ENCODE measurements at places on chromosomes 5 and 9.

DNA sequence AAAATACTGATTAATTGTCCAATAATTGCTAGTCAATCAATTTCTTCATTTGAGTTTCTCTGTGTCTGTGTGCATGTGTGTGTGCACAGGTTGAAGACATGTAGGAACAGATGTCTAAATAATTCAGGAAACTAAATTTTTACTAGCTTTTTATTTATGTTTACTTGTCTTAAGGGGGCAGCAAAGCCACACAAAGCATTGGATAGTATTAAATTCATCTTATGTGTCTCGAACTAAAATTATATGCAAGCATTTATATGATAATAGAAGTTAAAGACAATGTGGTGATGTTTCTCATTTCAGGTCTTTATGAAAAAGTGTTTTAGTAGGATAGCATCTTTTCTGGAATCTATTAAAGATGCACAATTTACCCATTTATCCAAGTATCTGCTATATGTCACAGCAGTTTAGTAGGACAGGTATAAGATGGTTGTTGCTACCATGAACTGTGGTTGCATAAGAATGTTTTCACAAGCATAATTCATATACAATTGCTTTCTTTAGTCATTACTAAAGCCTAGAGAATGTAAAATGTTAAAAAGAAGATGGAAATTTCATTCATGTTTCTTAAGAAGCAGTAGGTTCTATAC, 784.6 kb upstream of the NUDT12 start:
- no peak for DNase-seq

DNA sequence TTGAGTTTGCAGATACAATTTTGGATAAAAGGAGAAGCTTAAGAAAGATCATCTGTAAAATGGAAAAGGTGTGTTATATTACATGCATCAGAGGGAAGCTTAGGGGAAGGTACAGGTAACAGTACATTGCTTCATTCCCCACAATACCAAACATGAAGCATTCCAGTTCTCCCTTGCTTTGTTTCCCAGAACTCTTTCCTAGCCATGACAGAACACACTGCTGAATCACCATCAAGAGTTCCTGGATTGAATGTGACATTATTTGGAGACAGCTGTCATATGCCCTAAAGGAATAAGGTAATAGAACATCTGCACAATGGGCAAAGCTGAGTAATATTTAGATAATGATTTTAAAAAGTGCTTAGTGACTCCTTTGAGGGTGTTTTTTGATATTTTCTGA, 303.5 kb upstream of the ST8SIA4 start:
- no peak for DNase-seq

DNA sequence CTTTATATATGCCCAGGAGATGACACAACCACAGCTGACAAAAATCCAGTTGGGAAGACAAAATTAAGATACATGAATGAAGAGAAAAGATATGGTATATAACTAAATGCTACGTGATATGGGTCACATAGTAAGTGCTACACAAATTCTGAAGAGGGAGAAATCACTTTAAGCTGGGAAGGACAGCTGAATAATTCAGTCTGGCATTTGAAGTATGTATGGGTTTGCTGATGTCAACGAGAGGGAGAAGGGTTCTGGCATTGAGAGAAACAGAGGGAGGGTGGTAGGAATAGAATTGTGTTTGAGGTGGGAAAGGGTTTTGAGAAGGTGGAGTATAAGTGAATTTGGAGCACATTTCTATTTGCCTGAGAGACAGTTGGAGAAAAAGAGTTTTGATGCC, 6.7 kb upstream of the SLIT3 start:
- DNase-seq = no peak

DNA sequence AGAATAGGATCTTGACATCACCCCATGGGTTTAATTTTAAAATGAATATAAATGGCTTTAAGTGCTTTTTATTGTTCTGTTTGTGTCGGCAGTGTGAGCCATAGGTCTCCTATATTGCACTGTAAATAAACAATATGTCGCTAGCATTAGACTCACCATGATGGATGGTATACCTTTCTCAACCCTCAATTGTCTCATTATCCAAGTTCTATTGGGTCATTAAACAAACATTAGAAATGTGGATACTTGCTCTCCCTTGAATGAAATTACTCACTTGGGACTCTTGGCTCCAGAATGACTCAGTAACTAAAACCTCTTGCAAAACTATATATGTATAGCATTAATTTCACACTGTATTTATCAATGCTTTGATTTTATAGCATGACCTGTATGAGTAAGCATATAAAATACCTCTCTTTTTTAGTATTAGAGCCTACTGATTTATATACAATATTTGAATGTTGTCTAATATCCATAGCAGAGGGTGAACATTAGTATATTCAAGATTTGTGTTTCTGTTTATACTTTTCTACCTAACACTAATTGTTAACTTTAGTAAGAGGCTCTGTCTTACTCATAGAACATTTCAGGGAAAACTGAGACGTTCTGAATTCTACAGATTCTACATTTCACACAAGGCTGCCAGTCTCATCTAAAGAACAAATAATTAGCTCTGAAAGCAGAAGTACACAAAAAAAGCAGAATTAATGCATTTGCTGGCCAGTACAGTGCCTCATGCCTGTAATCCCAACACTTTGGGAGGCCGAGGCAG, 303.8 kb upstream of the PRR16 start:
- DNase-seq = no peak

DNA sequence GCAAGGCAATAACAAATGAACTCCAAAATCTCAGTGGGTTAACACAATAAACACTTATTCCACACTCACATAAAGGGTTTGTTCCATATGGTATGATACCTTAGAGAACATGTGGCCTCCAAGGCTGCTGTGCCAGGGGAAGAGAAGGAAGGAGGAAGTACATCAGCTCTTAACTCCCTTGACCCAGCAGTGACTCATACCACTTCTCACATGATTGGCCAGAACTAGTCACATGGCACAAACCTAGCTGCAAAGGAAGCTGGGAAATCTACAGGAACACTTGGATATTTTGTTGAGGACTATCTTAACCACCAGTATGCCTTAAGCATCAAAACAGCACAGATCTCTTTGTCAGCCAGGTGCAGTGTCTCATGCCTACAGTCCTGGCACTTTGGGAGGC, 99.3 kb downstream of the SLIT3 start:
- no peak for DNase-seq

GRCh38 chr5:146682899-146683532, 167.0 kb upstream of the GPR151 start:
- DNase-seq = no peak

- DNase-seq = no peak
Measured at GRCh38 chr5:150407096-150407720, 5.5 kb downstream of the CD74 start.

DNA sequence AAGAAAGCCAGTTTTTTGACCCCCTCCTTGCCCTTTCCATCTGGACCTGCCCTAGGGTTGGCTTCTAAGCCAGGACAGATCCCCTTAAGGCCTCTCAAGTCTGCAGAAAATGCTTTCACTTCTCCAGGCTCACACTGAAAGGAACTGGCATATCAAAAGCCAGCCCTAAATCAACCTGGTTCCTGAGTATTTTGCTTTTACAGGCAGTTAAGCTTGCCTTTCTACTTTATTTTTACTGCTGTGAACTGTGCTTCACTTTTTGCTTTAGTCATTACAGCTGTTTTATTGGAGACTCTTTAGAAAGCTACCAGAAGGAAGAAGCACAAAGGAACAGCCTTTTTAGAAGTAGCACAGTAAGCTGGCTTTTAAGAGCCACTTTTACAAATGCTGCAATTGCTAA, 5.0 kb downstream of the TARS1 start:
- DNase-seq = no peak

- DNase-seq = no peak
Measured at GRCh38 chr9:82903503-82903902, 159.4 kb downstream of the RASEF start.

DNA sequence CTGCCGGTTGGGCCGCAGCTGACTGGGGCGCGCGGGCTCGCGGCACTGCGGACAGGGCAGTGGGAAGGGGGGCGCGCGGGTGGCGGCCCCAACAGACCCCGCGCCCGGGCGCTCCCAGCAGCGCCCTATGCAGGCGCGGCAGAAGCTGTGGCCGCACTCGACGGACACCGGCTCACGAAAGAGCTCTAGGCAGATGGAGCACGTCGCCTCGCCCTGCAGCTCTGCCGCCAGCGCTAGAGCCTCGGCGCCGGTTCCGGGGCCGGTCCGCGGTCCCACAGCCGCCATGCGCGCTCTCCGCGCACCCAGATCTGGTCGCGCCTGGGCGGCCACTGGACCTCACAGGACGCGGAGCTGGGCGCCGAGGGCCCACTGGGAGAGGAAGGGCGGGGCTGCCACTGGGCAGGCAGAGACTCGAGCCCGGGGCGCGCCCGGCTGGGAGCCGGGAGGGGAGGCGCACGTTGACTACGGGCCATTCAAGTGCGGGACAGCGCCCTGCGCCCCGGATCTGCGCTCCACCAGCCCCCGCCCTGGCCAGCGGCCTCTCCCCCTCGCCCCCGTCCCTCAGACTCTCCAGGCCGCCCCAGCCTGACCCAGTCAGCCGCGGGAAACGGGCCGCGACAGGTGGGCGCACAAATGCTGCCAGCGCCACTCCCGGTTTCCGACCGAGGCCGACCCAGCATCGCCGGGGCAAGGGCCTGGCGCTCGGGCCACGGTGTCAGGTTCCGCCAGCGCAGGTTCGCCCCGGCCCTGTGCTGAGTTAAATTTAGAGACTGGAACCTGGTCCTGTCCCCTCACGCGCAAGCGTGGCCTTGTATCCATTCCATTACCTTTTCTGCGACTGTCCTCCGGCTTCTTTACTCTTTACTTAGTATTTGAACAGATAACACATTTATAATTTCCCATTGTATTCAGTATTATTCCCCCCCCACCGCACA, at the start of gene TRIM7:
TRIM7 (minus strand) TSS at position 371 of the 935 bp plus-strand sequence; CDS start at position 285, 86 bp downstream.
- no peak for DNase-seq

GRCh38 chr5:167649471-167649870, 642.0 kb upstream of the WWC1 start:
- no peak for DNase-seq

DNA sequence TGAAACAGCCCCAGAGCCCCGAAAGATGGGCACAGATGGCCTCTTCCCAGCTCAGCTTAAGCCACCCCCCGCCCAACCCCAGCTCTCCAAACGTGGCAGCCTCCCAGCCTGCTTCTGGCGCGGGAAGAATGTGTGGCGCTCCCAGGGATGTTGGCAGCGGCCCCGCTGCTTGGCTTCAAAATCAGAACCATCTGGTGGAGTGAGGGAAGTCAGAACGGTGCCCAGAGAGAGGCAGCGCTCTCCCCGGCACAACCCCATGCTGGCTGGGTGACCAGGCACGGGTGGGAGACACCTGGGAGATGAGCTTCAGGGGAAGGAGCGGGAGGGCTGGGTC, 72.7 kb upstream of the ORM1 start:
- DNase-seq = no peak

- no peak for DNase-seq
Measured at GRCh38 chr5:93364378-93364777, 216.6 kb downstream of the NR2F1-AS1 start.

- DNase-seq = no peak
Measured at GRCh38 chr9:4579001-4579400, 83.1 kb upstream of the PLPP6 start.

DNA sequence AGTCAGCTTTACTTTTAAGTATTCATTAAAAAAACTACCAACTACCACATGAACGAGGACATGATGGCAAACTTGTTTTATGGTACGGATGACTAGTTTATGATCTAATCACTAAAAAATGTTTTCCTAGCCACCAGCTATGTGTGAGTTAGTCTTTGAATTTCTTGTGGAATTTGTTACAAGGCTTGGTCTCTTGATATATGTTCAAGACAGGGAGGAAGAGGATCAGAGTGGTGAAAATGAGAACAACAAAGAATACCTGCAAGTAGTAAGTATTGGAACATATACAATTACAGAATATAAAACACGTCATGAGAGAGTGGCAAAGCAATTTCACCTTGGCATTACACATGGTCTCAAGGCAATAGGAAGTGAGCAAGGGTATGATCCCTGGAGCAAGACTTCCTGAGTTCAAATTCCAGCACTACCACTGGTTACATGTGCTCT, 548.6 kb upstream of the TLE4 start:
- no peak for DNase-seq

- no peak for DNase-seq
Measured at GRCh38 chr9:71830929-71831328, 62.6 kb upstream of the CEMIP2 start.

DNA sequence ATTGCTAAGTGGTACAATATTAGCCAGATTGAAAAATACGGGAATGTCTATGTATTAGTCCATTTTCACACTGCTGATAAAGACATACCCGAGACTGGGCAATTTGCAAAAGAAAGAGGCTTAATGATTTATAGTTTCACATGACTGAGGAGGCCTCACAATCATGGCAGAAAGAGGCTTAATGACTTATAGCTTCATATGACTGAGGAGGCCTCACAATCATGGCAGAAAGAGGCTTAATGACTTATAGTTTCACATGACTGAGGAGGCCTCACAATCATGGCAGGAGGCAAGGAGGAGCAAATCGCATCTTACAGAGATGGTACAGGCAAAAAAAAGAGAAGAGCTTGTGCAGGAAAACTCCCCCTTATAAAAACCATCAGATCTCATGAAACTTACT, 32.3 kb upstream of the OLFM1 start:
- no peak for DNase-seq

DNA sequence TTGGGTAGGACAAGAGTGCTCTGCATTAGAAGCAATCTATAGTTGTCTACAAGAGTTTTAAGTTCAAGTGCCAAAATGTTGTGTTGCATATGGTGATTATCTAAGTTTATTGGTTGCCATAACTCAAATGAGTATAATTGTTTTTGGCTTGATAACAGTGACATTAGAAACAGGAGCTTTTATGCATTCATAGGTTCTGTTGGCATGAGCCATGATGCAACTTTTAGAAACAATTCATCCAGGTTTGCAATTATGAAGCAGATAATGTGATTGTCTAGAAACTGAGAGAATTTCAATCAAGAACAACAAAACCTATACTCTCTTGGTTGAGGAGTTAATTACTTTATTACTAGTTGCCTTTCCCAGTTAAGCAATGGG, 137.0 kb downstream of the PBX3 start:
- no peak for DNase-seq

DNA sequence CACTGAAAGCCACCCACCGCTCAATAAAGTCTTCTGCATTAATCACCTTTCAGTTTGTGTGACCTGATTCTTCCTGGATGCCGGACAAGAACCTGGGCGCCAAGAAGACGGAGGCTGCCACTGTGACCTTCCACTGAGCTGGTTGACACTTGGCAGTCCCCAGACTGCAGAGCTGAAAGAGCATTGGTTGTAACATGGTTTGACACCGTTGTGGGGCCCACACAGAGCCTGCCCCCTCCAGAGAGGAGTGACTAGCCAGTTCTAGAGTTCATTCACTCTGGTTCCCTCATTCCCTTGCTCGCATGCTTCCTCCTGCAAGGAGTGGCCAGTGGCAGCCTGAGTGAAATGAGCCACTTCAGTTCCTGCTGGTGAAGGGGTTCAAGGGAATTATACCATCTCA, 86.2 kb upstream of the ANXA1 start:
- DNase-seq = no peak
